T follicular helper cell (primary cell): ENCODE measurements at places on chromosomes 12 and 14.

GRCh38 chr14:39664646-39665045 lies 232.4 kb upstream of the FBXO33 start:
- no peak for DNase-seq

GRCh38 chr12:8081251-8081920 lies 688 bp upstream of the NECAP1 start:
- DNase-seq: no peak

DNA sequence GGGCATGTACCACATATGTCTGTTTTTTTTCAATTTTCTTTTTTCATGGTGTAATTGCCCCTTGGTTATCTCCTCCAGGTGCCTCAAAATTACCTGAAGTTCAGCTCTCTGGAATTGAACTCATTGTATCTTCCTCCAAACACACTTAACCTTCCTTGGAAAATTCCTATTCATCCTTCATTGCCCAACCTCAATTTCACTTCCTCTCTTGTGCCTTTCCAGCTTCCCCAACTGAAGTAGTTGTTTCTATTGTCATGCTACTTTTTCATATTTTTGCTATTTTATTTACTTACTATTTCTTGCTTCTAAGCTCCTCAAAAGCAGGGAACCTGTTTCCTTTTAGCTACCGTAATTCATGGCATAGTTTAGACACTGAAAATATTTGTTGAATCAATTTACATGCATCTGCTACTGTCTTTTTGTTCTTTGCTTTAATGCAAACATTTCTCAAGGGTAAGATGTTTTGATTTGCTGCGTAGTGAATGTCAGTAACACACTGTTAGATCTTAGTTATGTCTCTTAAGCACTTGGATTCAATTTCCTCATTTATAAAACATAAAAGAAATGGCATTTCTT lies 37.0 kb upstream of the STXBP6 start:
- DNase-seq: no peak

DNA sequence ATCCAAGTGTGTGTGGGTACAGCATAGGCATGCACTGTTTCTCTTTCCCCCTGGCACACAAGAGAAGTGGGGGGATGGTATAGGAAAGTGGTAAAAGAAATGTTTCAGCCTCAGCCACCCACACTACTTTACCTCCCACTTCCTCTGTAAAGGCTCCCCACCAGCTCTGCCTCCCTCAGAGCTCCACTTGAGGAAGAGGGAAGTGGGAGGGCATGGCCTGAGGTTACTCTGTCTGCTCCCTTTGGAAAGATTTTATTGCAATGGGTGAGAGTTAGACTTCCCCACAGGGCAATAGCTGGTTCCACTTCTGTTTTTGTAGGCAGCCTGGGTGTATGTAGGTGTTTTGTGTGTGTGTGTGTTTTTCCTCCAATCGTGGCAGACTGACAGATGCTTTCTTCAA lies 145.3 kb downstream of the SSPN start:
- DNase-seq: no peak

GRCh38 chr14:73888460-73888725 lies 1.7 kb downstream of the ZNF410 start:
- no peak for DNase-seq

- no peak for DNase-seq
Observed at GRCh38 chr14:68807148-68807600, 14.3 kb upstream of the ZFP36L1 start.

- DNase-seq: no peak
Observed at GRCh38 chr14:68857516-68858070, 64.7 kb upstream of the ZFP36L1 start.

DNA sequence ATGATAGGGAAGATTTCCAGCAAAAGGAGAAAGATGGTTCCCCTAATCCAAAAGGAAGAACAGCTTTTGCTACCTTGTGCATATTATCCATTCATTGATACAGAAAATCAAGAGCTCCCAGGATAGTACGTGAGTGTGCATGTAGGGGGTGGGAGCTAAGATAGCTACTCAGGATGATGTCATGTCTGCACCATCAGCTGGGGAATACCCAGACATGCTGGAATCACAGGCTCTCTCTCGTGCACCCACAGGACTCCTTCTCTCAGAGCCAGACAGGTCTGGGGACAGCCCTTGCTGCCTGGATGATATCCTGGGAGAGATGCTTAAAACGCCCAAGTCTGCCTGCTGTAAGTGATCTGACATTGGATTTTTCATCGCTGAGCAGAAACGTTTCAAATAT lies 38.9 kb downstream of the FOXN3 start:
- DNase-seq: peak; percentile 9

DNA sequence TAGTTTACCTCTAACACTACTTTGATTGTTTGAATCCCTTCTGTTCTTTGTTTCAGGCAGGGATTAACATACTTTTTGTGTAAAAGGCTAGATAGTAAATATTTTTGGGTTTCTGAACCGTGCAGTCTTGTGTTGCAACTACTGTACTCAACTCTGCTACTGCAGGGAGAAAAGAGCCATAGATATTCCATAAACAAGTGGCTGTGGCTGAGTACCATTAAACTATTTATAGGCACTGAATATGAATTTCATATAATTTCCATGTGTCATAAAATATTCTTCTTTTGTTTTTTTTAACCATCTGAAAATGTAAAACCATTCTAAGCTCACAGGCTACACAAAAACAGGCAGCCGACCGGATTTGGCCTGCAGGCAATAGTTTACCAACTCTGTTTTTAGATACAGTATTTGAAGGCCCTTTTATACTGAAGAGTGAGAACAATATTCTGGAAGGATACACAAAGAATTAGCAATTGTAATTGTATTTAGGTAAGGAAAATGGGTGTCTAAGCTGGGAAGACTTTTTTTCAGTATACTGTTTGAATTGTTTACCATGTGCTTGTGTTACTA lies 15.7 kb downstream of the NR1H4 start:
- no peak for DNase-seq

GRCh38 chr14:34328178-34328577 lies 133.9 kb downstream of the SPTSSA start:
- DNase-seq: no peak

GRCh38 chr14:67141146-67141900 lies 47.9 kb upstream of the GARIN2 start:
- DNase-seq: no peak

- no peak for DNase-seq
Observed at GRCh38 chr12:94245631-94246383, 97.4 kb downstream of the PLXNC1 start.

GRCh38 chr14:87170179-87170578 lies 822.8 kb downstream of the GALC start:
- DNase-seq: no peak

DNA sequence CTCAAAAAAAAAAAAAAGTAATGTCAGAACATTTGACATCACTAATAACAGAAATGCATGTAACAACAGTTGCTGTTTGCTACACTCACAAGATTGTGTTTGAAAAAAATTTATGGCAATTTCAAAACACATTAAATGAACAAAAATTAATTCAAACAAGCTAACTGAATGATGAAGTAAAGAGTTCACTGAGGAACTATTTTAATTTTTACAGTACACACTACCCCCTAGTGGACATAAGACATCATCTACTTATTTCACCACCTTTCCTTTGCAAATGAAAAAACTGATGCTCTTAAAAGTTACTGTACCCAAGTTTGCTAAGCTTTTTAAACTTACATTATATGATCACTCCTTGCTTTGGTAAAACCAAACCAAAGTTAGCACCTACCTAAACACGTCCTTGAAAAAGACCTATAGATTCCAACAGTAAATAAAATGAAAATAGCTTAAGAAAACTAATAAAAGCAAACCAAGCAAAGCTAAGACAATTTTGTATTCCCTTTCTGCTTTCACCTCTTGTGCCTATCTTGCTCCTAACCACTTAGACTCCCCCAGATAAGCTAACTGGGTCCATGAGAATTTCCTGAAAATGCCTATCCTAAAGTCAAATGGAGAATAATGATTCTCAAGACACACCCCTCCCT lies 22.2 kb downstream of the UBE2N start:
- no peak for DNase-seq

GRCh38 chr12:28866715-28867503 lies 282.2 kb upstream of the FAR2 start:
- no peak for DNase-seq

DNA sequence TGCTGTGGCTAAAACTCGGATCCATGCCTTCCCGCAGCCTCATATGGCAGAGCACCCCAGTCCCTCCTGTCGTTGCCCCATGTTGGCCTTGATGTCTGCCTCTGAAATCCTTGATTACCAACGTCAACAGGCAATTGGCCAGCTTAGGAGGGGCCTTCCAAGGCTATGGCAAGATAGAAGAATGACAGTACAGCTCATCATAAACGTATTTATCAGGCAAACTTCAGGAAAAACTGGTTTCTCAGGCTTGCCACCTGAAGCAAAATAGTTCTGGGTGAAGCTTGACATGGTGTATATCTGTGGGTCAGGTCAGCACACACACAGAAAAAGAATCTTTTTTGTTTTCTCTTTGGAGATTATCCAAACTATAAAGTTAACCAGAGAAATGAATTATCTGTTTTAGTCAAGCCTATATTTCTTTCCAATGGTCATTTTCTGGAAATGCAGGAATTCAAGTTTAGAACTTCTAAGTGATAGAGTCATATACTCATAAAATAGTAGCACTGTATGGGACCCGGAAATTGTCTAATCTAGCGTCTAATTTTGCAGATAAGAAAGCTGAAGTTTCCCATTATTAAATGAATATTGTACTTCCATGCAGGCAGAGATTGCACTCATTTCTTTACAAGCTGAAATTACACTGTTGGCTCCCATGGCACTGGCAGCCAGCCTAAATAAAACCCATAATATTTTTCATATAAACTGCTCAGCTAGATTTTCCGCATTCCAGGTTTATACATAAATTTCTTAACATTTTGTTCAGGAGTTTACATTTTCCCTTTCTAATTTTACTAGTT lies 24.4 kb upstream of the DUSP16 start:
- no peak for DNase-seq

DNA sequence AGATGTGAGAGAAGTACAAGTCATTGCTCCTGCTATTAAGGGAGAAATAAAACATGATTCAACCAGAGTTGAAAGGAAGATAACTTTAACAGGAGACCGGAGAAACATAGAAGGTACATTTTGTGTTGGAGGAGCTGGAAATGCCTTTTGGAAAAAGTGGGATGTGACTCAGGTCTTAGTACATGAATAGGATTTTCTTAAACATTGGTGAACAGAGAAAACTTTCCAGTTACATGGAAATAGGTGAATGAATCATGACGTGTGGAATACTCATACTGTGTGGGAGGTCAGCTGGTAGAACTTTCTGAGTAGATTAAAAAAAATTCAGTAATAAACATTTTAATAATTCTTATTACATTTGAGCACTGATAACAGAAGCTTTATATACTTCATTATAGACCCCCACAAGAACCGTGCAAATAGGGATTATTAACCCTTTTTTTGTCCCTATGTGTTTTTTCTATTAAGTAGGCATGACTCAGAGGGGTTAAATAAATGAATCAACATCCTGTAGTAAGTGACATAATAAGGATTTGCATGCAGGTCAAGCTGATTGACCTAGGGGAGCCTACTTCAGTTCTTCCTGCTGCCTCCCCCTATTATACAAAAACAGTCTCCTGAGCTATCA lies 710.5 kb downstream of the NOVA1 start:
- DNase-seq: no peak
